ENCODE measurements at places on chromosomes 2 and 18. TPM values are rescaled to one million over a fixed set of nuclear protein-coding genes. Genes with fewer than 3 reads are reported as not detected.

DNA sequence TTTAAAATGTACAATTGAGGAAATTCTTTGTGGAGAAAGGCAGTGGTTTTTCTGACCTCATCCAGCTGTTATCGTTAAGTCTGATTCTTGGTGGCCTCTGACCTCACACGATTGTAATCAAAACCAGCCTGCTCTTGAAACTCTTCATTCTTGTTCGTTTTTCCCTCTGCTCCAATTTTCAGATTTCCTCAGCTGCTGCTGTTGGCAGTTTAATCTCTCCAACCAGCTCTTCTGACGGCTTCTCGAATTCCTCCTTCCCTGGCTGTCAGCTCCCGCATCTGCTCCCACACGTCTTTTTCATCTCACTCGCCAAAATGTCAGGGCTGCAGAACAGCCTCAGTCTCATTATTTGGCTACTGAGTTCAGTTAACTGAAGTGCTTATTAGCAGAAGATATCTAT is 136.1 kb downstream of the DCDC2C start:
- no peaks in the 10 kb centered on the region for H3K36me3 ChIP-seq
- DNase-seq = no peak
- no peak overlapping the region for H3K4me3 ChIP-seq
- peaks cover 1% of the 10 kb centered on the region for H3K27me3 ChIP-seq
- H3K4me1 ChIP-seq = no peaks in the 10 kb centered on the region
- no peak overlapping the region for H3K27ac ChIP-seq

Gene MAPK4
- total RNA-seq = 3.2 TPM

- no peaks in the 10 kb centered on the region for H3K4me1 ChIP-seq
- DNase-seq = no peak
- H3K36me3 ChIP-seq = no peaks in the 10 kb centered on the region
- no peak overlapping the region for H3K27ac ChIP-seq
Observed at GRCh38 chr2:34545486-34546136, 946.5 kb upstream of the FAM98A start.

GRCh38 chr2:188978291-188979081 is 4.3 kb downstream of the COL3A1 start:
- H3K4me3 ChIP-seq = no peak overlapping the region
- H3K27ac ChIP-seq = no peak overlapping the region
- no peak for DNase-seq
- H3K36me3 ChIP-seq = no peaks in the 10 kb centered on the region

Gene SIX3
- total RNA-seq = 0.21 TPM

GRCh38 chr2:152222975-152223637 is 47.5 kb upstream of the STAM2 start:
- DNase-seq = no peak
- H3K27ac ChIP-seq = no peak overlapping the region
- H3K36me3 ChIP-seq = no peaks in the 10 kb centered on the region
- no peaks in the 10 kb centered on the region for H3K27me3 ChIP-seq
- no peak overlapping the region for H3K4me3 ChIP-seq
- no peaks in the 10 kb centered on the region for H3K4me1 ChIP-seq

- H3K4me3 ChIP-seq = no peak overlapping the region
- DNase-seq = no peak
- H3K4me1 ChIP-seq = 0 out of 2 replicates have a peak, but pooled peaks cover 2% of the 10 kb centered on the region
- no peak overlapping the region for H3K27ac ChIP-seq
- H3K36me3 ChIP-seq = no peaks in the 10 kb centered on the region
Observed at GRCh38 chr18:77162580-77162979, 30.0 kb upstream of the MBP start.

Gene TSPYL6
- not detected for total RNA-seq

GRCh38 chr18:48441405-48441881 is 32.3 kb upstream of the ZBTB7C start:
- H3K36me3 ChIP-seq = no peaks in the 10 kb centered on the region
- DNase-seq = no peak
- H3K4me1 ChIP-seq = 0 out of 2 replicates have a peak, but pooled peaks cover 1% of the 10 kb centered on the region
- no peaks in the 10 kb centered on the region for H3K27me3 ChIP-seq
- no peak overlapping the region for H3K4me3 ChIP-seq

Gene FOXD4L1
- not detected for total RNA-seq

Gene SCN7A
- total RNA-seq = 0.19 TPM
